ENCODE measurements at places on chromosomes 3 and 15. TPM values are rescaled to one million over a fixed set of nuclear protein-coding genes. Genes with fewer than 3 reads are reported as not detected.

The SLC15A2 gene
- 3.0 TPM for total RNA-seq

- peak; percentile 45 for DNase-seq
Observed at GRCh38 chr15:66940368-66940767, 125.0 kb upstream of the SMAD3 start.

GRCh38 chr3:152586974-152587373 is 248.0 kb upstream of the P2RY1 start:
- DNase-seq, result no peak

DNA sequence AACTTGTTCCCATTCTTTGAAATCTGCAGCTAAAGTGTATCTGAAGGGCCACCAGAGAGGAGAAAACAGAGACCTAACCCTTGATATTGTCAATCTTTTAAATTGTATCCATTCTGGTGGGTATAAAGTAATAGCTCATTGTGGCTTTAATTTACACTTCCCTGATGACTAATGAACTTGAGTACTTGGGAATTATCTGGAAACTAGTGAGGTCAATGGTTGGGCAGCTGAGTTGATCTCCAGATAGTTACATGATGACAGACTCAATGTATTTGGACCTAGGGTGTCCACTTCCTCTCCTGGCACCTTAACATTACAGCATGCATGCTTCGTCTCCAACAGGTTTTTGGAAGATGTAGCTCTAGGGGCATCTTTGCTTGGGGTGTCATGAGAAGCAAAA is 195.2 kb downstream of the PDCD6IP start:
- no peak for DNase-seq

- DNase-seq, result no peak
Observed at GRCh38 chr3:116947809-116948208, 238.2 kb downstream of the TUSC7 start.

DNA sequence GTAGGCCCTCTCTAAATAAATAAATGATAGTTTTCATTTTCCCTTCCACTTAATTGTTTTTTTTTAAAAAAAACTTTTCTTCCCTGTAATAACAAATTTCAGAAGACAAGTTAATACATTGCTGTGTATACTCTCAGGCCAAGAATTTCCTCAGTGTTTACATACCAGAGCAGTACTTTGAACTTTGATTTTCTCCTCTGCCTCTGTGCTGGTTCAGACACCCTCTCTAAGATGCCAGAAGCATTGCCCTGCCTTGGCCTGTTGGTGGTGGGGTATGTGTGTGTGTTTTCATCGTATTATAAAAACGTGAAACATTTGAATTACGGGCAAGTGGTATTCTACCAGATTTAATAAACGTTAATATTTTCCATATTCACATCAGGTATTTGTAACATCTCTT is 70.1 kb downstream of the SMAD3 start:
- no peak for DNase-seq
